Activated naive CD8-positive, alpha-beta T cell treated with anti-CD3 and anti-CD28 coated beads, Interleukin-2, amount 10 ng/mL, durations not matched to agents 7 days and 5 days (primary cell): ENCODE measurements at places on chromosomes 3 and 15. TPM values are rescaled to one million over a fixed set of nuclear protein-coding genes. Genes with fewer than 3 reads are reported as not detected.

- H3K27ac ChIP-seq, result no peak overlapping the region
- no peak overlapping the region for H3K4me3 ChIP-seq
- peaks cover 5% of the 10 kb centered on the region for H3K4me1 ChIP-seq
Measured at GRCh38 chr3:134641671-134642300, 9.0 kb downstream of the KY start.

DNA sequence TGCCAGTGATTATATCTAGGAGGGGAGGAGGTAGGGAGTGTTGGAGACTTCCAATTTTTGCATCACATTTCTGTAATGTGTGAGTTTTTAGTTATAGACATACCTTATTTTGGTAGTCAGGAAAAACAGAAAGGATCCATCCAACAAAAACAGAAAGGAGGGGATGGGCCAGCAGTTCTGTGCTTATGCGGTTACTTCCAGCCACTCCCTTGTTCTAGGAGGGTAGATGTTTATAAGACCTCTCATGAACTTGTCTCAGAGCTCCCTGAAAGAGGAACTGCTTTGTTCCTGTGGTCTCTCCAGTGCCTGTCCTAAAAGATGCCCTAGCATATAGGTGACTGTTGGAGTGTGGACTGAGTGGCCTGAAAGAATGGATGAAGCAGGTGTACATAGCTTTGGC is 323.3 kb downstream of the CACNA2D3 start:
- no peak overlapping the region for H3K4me3 ChIP-seq
- no peak for DNase-seq
- H3K4me1 ChIP-seq, result no peaks in the 10 kb centered on the region
- no peak overlapping the region for H3K27ac ChIP-seq
- no peaks in the 10 kb centered on the region for H3K27me3 ChIP-seq

GOLGA6L7 gene
- total RNA-seq, result not detected

GNAT1 gene
- total RNA-seq, result not detected
